ENCODE measurements at places on chromosomes 7 and 10. TPM values are rescaled to one million over a fixed set of nuclear protein-coding genes. Genes with fewer than 3 reads are reported as not detected.

DNA sequence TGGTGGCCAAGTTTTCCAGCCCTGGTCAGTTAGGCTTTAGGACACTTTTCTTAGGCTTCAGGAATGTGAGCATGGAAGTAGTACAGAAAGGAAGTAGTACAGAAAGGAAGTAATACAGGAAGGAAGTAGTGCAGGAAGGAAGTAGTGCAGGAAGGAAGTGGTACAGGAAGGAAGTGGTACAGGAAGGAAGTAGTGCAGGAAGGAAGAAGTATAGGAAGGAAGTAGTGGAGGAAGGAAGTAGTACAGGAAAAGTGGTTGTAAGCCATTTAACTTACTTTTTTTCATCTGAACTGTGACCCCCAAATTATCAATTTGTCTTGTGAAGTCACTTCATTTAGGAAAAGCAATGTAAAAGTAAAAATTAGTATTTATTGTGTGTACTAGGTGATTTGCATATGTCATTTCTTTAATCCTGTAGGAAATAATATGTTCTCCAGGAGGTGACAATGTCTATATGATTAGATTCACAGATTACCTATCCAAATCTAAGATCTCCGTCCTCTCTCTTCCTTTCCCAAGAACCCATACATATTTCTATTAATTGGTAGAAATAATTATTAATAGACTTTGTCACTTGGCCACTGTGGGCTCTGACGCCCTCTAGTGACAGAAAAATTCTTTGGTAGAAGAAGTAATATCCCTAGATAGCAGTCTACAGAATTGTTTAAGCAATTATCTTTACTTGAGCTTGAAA, 3.9 kb upstream of the FAS start:
- no peak overlapping the region for H3K4me3 ChIP-seq
- no peak overlapping the region for H3K27ac ChIP-seq
- no peak for DNase-seq
- H3K36me3 ChIP-seq = no peaks in the 10 kb centered on the region

DNA sequence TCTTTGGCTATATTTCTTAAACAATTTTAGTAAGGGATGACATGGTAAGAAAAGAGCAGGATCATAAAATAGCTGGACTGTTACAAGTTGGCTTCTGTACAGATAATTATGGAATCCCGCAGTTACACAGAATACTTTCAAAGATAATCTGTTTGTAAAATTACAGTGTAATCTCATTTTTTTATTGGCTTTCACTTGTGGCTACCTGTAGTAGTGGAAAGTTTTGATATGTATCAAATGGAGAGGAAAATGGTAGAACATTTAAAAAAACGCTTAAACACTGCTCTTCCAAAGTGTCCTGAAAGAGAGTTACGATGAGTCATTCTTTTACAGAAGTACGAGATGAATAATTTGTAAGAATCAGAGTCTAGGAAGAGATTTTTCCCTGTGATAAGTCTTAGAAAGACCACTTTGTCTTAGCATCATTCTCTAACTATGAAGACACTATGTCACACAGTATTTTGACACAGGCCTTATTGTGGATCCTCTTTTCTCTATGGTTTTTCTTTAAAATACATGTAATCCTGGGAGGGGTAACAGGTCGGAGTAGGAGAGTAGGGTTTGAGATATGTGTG, 215.0 kb upstream of the DKK1 start:
- no peak for DNase-seq
- no peaks in the 10 kb centered on the region for H3K36me3 ChIP-seq
- no peak overlapping the region for H3K27ac ChIP-seq
- no peaks in the 10 kb centered on the region for H3K4me1 ChIP-seq

- no peak for DNase-seq
- no peak overlapping the region for H3K27ac ChIP-seq
- no peaks in the 10 kb centered on the region for H3K4me1 ChIP-seq
- H3K27me3 ChIP-seq = no peaks in the 10 kb centered on the region
Observed at GRCh38 chr10:65528986-65529385, 1396.8 kb upstream of the LRRTM3 start.

- H3K27me3 ChIP-seq = no peaks in the 10 kb centered on the region
- no peak overlapping the region for H3K4me3 ChIP-seq
- no peak overlapping the region for H3K27ac ChIP-seq
- H3K36me3 ChIP-seq = no peaks in the 10 kb centered on the region
- no peak for DNase-seq
- H3K4me1 ChIP-seq = no peaks in the 10 kb centered on the region
Observed at GRCh38 chr7:104621321-104621720, 292.9 kb downstream of the LHFPL3 start.

UNCX gene
- total RNA-seq = not detected

OR2A42 gene
- total RNA-seq = not detected

NKX2-3 gene
- 0.43 TPM for total RNA-seq

ASB10 gene
- total RNA-seq = not detected
